ENCODE measurements at places on chromosomes 16 and 17. TPM values are rescaled to one million over a fixed set of nuclear protein-coding genes. Genes with fewer than 3 reads are reported as not detected.

DNA sequence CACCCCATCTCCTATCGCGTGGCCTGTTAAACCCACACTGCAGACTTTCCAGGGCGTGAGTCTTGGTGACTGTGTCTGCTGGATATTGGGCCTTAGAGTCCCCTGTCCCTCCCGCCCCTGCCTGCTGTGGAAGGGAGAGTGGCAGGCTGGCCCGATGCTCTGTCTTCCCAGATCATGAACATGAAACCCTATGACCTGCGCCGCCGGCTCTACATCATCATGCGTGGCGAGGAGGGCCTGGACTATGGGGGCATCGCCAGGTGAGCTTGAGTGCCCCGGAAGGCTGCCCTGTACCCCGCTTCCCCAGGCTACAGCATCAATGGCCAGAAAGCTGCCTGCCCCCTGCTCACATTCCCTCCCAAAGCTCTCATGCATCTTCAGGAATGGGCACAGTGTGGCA lies 19.5 kb upstream of the CLEC18A start:
- no peak for DNase-seq

GRCh38 chr16:23466162-23466885 lies 13.3 kb upstream of the COG7 start:
- DNase-seq, result no peak

DNA sequence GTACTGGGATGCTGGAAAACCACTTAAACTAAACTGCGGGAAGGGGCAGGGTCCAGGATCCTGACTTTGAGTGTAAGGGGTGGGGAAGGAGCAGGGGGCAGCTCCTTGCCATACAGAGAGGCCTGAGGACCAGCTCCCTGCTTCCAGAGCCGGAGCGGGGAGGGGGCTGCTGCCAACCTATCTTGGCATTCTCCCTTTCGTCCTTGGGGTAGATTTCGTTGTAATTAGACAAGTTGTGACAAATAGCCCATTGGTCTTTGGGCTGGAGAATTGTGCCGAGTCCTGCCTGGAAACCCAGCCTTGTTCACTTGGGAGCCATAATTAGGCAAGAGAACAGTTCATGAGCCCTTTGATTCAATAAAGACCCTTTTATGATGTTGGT lies 175.5 kb downstream of the RAB11FIP4 start:
- no peak for DNase-seq

DNA sequence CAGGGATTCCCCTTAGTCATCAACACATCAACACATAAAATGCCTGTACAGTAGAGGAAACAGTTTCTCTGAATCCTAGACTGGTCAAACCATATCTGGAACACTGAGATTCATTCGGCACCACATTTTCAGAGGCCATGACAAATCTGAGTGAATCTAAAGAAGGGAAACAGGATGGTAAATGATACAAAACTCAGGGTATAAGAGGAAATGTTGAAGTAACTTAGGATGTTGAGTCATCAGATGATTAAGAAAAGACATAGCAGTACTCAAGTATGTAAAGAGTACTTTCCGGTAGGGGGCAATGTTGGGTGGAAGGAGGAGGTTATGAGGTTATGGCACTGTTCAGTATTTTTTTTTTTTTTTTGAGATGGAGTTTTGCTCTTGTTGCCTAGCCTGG lies 358.5 kb upstream of the PMFBP1 start:
- no peak for DNase-seq

DNA sequence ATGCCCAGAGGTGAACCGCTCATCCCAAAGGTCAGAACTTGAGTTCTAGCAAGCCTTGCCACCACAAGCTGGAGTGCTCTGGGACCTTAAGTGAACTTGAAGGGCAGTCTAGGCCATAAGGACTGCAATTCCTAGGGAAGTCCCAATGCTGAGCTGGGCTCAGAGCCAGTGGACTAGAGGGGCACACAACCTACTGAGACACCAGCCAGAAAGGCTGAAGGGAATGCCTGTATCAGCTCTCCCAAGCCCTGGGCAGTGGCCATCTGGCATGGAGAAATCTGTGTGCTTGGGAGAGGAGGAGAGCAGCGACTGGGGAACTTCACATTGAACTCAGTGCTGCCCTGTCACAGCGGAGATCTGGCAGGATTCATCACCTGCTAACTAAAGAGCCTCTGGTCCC lies 201.3 kb downstream of the CEP112 start:
- DNase-seq, result no peak

- DNase-seq, result no peak
These were observed 756 bp downstream of the KLHL11 start for GRCh38 chr17:41864498-41864835.

Gene SLC16A11
- total RNA-seq, result 0.94 TPM

Gene FAM171A2
- total RNA-seq, result not detected

Data from Peyer's patch (tissue), 4 donors.